NCI-H510A (cell line): ENCODE measurements at places on chromosomes 11 and 22.

DNA sequence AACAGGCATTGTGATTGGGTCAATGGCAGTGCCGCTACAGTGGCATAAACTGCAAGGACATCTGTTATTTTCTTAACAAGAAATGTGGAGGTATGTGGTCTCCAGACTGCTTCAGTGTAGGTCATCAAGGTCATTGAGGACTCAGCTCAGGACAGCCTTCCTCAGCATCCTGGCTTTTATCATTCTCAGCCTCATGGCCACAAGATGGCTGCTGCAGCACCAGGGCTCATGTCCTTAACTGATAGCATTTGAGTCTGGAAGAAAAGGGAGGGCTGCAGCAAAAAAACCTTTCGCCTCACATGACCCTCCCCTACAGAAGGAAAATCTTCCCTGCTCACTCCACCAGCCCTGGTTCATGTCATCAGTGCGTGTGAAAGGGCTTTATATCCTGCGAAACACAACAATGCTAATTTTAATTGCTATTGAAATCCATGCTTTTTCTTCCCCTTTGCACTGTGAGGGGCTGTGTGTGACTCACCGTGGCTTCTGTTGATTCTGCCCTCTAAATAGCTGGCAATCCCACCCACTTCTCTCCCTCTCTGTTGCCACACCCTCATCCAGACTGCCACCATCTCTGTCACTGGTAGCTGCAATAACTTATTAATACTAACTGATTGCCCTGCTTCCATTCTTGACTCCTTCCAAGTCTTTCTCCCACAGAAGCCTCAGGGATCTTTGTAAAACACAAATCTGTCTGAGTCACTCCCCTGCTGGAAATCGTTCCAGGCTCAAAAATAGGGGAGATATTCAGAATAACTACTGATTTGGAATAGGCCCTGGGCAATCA is 43.8 kb downstream of the CHRDL2 start:
- no peak for DNase-seq

- no peak for DNase-seq
These were observed 4.5 kb upstream of the GCAT start for GRCh38 chr22:37803195-37803638.

DNA sequence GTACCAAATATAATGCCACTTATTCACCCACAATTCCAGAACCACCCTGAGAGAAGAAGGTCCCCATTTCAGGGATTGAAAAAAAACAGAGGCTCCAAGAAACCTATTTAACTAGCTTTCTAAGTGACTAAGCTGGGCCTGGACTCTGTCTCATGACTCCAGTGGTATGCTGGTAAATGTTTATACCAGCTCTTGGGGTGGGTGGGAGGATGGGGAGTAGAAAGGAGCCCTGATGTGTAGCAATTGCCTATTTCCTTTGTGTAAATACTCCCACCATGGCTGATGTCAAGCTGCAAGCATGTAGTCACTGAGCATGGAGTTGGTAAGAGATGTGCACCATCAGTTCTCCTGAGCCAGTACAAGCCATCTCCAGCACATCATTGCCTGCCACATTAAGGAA is 2.8 kb downstream of the PRG3 start:
- no peak for DNase-seq

DNA sequence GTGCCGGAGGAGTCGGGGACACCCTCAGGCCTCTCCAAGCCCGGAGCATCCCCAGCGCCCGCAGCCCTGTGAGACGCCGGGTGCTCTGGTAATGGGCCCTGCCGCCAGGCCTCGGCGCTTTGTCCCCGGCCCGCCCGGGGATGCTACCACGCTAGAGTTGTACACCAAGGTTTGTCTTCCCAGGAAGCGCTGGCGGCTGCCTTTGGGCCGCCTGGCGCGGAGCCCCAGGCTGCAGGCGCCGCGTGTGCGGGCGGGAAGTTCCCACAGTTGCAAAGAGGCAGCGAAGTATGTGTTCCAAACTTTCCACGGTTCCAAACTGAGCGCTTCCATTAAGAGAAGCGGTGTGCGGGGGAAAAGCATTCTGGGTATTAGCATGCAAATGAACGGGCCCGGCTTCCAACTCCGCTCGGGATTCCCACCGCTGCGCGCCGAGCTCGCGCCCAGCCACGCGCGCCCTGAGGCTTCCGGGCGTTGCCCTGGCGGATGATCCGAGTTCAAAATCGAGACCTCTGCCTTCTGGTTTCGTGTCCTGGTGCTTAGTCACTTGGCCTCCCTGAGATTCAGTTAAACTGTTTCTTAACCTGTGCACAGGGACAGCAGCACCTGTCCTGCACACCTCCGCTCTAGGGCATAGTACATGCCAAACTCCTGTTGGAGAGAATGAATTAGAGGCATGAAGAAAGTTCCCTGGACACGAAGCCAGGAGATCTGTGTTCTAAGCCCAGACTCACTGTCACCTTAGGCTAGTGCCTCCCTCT is 1.3 kb upstream of the PATZ1 start:
- peak; percentile 43 for DNase-seq

DNA sequence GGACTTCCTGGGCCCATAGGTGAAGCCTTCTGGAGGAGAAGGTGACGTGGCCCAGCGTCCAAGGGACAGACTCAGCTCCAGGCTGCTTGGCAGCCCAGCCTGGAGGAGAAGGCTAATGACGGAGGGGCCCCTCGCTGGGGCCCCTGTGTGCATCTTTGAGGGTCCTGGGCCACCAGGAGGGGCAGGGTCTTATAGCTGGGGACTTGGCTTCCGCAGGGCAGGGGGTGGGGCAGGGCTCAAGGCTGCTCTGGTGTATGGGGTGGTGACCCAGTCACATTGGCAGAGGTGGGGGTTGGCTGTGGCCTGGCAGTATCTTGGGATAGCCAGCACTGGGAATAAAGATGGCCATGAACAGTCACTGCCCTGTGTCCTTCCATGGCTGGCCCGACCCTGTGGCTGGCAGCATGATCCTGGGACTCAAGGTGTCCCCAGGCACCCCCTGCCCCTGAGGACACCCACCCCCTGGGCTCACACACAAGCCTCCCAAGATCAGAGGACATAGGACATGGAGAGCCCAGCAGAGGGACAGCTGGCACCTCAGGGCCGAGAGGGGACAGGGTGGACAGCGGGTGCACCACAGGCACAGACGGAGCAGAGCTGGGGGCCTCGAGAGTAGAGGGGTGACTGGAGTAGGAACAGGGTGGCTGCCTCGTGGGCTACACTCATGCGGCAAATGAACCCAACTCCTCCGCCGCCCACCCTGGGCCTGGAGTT is 10.1 kb downstream of the SIGIRR start:
- no peak for DNase-seq

DNA sequence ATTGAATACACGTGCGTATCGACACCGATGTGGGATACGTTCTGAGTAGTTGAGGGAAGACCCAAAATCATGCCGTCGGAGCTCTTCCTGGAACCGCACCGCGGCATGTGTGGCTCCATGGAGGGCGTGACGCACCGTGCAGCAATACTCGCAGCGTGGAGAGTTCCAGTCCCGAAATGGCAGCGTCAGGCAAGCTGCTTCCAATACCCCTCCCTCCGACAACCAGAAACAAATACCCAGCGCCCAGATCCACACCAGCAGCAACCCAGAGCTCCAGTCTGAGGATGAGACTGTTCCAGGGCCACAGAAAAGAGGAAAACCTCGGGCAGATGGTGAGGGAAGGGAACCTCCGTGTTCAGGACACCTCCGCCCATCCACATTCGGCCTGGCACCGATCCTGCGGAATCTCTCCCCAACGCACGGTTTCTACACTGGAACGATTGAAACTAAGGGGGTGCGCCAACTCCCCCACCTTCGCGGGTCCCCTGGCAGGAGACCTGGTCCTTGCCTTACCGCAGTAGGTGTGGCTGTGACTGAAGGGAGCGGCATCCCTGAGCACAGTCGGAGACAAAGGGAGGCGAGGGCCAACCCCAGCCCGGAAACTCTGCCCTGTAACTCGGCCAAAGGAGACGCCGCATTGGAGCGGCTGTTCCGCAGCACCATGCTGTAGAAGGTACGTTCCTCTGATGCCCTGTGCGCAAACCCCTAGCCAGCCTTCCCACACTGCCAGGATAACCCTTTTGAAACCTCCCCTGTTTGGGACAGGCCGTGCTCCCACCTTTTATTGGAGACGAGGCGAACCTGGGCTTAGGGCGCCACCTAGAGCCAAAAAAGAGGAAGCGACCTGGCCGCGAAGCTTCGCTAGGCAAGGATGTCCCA is 28.2 kb downstream of the DBX1 start:
- DNase-seq: no peak

DNA sequence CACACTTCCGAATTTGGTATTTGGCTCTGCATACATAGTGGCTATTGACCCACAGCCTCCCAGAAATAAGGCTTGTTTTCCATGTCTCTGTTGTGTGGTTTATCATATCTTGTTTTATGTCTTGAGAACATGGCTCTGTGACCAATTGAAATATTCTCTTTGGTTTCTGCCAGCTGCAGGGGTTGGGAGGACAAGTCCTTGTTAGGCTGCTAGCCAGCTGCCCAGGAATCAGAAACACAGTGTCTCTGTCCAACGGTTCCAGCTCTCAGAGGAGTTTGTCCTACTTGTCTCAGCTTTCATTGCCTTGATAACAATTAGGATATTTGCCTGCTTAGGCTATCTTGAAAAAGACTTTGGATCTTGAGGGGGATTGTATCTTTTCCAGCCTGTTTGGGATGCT is 6.0 kb upstream of the SLC7A4 start:
- DNase-seq: no peak

DNA sequence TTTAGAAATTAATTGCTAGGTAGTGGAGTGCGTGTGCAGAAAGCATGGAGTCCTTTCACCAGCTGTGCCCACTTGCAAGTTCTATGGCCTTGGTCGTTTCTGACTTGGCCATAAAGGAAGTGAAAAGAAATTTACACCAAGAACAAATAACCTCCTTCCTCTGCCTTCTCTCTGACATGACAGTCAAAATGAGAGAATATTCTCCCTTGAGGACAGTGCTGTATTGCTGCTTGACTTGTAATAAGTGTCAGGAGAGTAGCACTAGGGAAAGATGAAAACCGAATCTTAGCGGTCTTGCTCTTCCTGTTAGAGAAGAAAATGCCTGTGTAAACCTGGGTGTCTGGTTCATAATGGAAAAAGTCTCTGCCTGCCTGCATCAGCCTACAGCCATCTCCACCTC is 333.1 kb upstream of the RAG2 start:
- no peak for DNase-seq

DNA sequence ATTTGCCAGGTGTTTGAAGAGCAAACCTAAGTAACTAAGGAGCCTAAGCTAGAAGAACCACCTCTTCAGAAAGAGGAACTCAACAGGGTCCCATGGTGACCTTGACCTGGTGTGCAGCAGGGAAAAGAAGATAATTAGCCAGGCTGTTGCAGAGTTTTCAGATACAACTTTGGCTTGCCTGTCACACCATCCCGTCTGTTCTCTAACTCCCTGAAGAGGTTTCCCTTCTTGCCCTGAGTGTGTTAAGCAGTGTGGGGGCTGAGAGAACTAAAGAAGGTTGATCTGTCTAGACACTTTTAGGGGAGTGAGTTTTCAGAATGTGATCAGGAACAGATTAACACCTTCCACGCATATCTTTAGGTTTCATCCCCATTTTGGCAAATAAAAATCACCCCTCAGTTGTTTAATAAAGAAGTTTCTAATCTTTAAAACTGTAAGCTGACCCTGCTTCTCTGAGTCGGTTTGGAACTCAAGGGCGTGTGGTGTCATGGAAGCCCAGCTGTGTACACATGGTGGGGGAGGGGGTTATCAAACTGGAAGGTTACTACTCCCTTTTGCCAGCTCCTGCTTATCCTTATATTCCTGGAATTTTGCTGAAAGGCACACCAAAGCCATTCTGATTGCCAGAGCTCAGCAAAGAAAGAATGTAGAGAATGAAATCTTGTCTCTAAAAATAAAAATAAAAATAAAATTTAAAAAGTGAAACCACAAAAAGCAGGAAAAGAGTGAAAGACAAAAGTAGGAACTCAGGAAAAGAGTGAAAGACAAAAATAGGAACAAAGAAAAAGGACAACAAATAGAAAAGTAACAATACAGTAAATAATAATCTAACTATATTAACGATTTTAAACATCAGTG is 70.2 kb downstream of the DBX1 start:
- peak; percentile 61 for DNase-seq

- DNase-seq: no peak
These were observed 8.6 kb downstream of the CDC42BPG start for GRCh38 chr11:64835616-64836447.

GRCh38 chr11:8732748-8733241 is 50.2 kb downstream of the RPL27A start:
- no peak for DNase-seq

DNA sequence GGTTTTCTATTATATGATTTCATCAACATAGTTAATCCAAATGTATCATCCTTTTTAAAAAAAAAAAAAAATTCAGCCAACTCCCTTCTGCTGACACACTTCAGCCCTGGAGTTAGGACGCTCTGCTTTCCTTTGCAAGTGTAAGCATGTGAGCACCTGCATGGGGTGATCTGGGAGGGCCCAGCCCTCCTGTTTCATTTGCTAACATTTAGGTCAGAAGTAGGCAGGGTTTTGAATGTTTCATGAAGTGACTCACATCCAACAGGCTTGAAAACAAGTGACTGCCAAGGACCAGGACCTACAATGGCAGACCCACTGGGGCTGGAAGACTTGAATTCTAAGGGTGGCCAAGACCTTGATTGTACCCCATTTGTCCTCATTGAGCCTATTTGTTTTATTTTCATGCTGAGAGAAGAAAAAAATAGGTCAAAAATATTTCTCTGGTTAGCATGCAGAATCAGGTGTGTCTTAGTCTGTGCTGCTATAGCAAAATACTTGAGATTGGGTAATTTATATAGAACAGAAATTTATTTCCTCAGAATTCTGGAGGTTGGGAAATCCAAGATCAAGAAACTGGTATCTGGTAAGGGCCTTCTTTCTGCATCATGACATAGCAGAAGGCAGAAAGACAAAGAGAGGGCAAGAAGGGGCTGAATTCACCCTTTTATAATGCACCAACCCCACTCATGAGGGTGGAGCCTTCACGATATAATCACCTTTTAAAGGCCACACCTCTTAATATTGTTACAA is 137.6 kb downstream of the CD44 start:
- no peak for DNase-seq

- DNase-seq: no peak
These were observed 45.1 kb upstream of the PAX6 start for GRCh38 chr11:31856248-31856647.

- no peak for DNase-seq
These were observed 24.0 kb upstream of the PARVB start for GRCh38 chr22:44000123-44000522.

DNA sequence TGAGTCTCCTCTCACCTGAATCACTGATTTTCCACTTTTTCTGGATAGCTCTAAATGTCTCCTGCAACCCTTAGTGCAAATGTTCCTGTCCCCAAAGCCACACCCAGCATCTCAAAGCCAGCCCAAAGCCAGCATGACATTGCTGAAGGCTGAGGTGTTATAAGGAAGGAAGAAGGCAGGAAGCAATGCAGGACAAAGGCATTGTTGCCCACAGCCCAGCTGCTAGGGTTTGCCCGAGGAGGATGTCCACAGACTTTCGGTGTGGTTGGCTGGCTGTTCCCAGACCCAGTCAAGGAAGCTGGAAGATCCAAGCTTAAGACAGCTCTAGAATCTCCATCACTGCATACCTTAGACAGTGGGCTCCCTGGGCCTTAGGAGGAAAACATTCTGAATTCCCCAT is 23.5 kb downstream of the CHST1 start:
- no peak for DNase-seq
